Karpas-422 (cell line): ENCODE measurements at places on chromosomes 4 and X.

- peak; percentile 50 for DNase-seq
Measured at GRCh38 chr4:41844327-41844726, 90.9 kb upstream of the TMEM33 start.

GRCh38 chr4:187656959-187657358 lies 338.6 kb upstream of the ZFP42 start:
- DNase-seq: no peak

DNA sequence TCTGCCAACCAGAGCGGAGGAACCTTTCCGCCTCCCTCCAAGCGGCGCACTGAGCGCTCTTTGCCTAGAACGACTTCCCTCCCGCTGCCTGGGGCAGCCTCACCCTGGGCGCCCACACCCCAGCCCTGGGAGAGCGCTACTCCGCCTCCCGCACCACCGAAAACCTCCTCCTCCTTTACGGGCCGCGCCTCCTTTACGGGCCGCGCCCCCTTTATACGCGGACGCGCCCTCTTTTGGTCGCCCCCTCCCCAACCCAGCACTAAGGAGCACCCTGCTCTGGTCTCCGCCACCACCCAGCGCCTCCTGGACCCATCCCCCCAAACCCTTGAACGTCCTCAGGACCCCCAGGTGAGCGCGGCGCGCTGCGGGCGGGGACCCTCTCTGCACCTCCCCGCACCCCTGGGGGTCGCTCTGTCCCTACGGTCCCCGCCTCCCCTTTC lies 586 bp upstream of the NSG1 start:
- DNase-seq: no peak

GRCh38 chrX:8914681-8915080 lies 113.5 kb upstream of the FAM9A start:
- no peak for DNase-seq

- DNase-seq: no peak
Measured at GRCh38 chr4:4364486-4365208, 22.3 kb upstream of the NSG1 start.

DNA sequence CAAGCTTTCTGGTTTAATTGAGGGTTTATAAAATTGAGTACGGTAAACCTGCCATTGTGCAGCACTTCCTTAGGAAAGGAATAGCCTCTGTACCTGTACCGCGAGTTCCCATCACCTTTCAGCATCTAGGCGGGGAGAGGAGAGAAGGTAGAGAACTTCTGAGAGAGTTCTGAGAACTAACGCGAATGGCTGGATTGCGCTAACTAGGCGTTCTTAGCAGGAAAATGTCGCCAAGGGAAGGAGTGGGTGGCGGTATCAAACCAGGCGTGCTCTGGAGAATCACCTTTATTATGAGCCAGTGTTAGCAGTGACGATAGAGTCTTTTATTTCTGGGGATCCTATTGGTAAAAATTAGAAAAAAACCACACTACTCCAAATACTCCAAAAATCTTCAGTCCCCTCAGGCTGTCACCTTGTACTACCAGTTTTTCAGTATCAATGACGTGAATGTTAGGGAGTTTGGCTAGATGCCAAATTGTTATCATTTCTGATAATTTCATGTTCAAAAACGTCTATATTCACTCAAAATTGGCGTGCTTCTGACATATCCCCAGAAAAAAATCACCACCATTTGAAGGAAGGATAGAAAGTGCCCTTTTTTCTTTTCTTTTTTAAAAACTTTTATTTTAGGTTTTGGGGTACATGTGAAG lies 1.4 kb downstream of the UGT8 start:
- no peak for DNase-seq

DNA sequence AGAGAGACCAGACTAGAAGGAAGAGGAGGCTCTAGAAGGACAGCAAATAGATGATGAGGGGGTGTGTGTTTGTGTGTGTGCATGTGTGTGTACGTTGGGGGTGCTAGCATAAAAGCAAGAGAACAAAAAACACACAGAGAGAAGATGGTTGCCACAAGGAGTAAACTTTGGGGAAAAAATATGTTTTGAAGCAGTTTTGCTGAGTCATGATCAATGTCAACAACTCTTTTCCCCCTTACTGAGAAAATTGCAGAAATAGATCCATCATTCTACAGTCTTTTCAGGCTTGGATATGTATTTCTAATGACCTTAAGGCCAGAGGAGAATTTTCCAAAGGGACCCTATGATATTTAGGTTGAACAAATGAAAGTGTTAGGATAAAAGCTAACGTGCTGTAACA lies 89.0 kb upstream of the NHS start:
- no peak for DNase-seq

DNA sequence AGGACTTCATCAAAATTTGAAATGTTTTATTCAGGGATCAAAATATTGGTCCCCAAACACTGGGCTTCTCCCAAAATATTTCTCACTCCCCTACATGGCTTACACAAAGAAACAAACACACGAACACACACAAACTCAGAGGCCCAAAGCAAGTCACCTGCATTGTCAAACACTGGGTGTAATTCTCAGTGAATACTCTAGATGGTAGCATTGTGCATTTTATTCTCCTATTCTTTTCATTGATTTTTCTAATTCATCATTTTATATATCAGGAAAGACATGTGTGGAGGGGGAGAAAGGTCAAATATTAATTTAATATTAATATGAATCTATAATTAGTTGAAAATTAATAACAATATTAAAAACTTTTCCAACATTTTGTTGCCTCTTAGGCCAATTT lies 72.3 kb upstream of the TNMD start:
- peak; percentile 54 for DNase-seq

GRCh38 chr4:124757126-124757525 lies 44.6 kb upstream of the ANKRD50 start:
- no peak for DNase-seq

GRCh38 chr4:169915545-169915944 lies 110.7 kb downstream of the MFAP3L start:
- no peak for DNase-seq

- no peak for DNase-seq
Measured at GRCh38 chr4:119228406-119228805, 15.9 kb downstream of the USP53 start.

GRCh38 chr4:8356856-8357255 lies 83.7 kb downstream of the ACOX3 start:
- DNase-seq: no peak

- no peak for DNase-seq
Measured at GRCh38 chr4:179048839-179049453, 1606.7 kb upstream of the AGA start.

DNA sequence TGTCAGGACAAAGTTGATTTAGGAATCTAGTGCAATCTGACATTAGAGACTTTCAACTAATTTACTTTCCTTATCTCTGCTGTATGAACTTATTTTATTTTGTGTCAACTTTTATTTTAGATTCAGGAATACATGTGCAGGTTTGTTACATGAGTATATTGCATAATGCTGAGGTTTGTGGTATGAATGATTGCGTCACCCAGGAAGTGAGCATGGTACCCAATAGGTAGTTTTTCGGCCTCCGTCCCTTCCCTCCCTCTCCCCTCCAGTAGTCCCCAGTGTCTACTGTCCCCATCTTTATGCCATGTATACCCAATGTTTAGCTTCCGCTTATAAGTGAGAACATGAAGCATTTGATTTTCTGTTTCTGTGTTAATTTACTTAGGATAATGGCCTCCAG lies 68.7 kb upstream of the TEX13D start:
- DNase-seq: no peak

GRCh38 chr4:128285085-128285997 lies 2.3 kb downstream of the PGRMC2 start:
- no peak for DNase-seq

DNA sequence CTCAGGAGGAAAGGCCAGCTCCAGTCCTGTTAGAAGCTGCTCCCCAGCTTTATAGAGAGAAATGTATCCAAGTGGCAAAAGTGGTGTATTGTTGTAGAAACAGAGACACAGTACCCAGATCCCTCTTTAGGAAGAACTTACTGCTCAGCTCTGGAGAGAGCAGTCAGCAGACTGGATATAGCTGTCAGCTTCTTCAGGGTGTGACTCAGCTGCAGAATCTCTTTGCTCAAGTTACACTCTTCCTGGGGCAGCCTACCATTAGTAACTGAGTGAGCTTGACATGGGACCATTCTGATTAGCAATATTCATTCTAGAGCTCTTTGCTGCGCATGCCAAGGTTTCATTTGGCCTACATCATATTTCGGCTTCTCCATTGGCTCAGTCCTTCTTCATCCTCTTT lies 40.5 kb downstream of the ATP1B4 start:
- no peak for DNase-seq

DNA sequence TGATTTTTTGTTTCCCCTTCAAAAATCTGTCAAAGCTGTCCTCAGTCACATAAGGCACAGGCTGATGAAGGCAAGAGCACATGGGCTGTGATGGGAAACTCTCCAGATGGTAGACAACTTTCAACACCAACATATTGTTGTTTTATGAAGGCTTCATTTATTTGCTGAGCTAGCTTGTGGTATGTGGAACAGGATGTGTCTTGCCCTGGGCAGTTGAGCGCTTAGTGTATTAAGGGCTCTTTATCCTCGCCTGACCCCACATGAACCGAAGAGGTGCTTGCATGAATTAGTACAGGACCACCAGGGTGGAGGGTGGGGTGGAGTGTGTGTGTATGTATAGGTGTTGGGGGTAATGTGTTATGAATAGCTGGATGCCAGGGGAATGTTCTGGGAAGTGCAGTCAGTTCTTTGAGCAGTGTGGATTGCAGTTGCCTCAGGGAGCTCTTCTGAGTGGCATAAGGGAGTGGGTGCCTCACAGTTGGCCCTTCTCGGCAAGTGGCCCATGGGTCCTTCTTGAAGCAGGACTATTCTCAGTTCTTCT lies 103.1 kb downstream of the PHEX start:
- no peak for DNase-seq

- DNase-seq: no peak
Measured at GRCh38 chr4:182937268-182938204, 20.4 kb upstream of the DCTD start.
